ENCODE measurements at places on chromosomes 3 and 15. TPM values are rescaled to one million over a fixed set of nuclear protein-coding genes. Genes with fewer than 3 reads are reported as not detected.

The XCR1 gene
- 0.05 TPM for total RNA-seq

The KCNAB1 gene
- total RNA-seq = not detected

- peak; percentile 85 for DNase-seq
Observed at GRCh38 chr15:74291101-74292071, 55.3 kb downstream of the CCDC33 start.

DNA sequence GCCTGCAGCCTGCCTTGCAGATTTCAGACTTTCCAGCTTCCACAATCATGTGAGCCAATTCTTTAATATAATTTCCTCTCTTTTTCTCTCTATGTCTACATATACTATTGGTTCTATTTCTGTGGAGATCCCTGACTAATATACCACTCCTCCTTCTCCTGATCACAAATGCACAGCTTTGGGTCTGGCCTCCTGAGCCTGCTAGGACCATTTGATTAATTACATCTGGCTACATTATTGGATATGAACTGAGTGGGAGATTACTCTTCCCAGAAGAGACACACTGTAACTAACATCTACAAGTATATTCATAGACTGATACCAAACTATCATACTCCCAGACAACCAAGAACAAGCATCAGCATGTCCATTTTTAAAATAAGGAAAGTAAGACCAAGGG, 188.9 kb upstream of the LMCD1 start:
- no peak for DNase-seq

- no peak for DNase-seq
Observed at GRCh38 chr3:171189394-171190080, 163.0 kb upstream of the SLC2A2 start.

- no peak for DNase-seq
Observed at GRCh38 chr3:175127075-175127662, 268.0 kb downstream of the NAALADL2 start.

- DNase-seq = no peak
Observed at GRCh38 chr3:164550857-164551256, 527.4 kb downstream of the SI start.

Data from activated CD4-positive, alpha-beta memory T cell treated with anti-CD3 and anti-CD28 coated beads for 36 hours (primary cell).